ENCODE measurements at places on chromosomes 13 and 19.

GRCh38 chr19:23762884-23763711, 4.4 kb upstream of the ZNF681 start:
- DNase-seq, result peak; percentile 86

GRCh38 chr13:43874504-43875092, 4.9 kb downstream of the CCDC122 start:
- no peak for DNase-seq

DNA sequence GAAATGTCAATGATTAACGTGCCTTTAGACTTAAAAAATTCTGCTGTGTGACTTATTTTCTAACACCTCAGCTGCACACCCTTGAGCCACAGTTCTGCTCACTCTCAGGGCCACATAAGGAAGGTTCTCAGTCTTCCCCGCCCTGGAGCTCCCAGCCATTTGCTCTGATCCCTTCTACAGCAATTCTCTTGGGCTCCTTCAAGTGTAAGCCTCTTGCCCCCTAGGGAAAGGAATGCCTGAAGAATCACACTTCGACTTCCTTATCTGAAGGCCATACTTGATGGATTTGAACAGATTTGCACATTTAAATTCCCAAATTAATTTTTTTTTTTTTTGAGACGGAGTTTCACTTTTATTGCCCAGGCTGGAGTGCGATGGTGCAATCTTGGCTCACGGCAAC, 44.2 kb downstream of the RASA3 start:
- no peak for DNase-seq

DNA sequence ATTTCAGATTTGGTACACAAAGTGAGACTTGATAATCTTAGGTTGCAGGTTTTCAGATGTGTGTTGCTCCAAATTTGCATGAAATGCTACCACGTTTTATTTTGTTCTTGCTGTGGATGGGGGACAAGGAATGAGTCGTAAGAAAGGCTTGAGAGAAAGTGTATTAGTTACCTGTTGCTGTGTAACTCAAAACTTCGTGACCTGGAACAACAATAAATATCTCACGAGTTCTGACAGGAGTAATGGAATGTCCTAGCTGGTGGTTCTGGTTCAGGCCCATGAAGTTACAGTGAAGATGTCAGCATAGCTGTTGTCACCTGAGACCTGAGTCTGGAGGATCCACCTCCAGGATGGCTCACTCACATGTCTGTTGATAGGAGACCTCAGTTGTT, 1.2 kb downstream of the ZNF8 start:
- DNase-seq, result no peak

DNA sequence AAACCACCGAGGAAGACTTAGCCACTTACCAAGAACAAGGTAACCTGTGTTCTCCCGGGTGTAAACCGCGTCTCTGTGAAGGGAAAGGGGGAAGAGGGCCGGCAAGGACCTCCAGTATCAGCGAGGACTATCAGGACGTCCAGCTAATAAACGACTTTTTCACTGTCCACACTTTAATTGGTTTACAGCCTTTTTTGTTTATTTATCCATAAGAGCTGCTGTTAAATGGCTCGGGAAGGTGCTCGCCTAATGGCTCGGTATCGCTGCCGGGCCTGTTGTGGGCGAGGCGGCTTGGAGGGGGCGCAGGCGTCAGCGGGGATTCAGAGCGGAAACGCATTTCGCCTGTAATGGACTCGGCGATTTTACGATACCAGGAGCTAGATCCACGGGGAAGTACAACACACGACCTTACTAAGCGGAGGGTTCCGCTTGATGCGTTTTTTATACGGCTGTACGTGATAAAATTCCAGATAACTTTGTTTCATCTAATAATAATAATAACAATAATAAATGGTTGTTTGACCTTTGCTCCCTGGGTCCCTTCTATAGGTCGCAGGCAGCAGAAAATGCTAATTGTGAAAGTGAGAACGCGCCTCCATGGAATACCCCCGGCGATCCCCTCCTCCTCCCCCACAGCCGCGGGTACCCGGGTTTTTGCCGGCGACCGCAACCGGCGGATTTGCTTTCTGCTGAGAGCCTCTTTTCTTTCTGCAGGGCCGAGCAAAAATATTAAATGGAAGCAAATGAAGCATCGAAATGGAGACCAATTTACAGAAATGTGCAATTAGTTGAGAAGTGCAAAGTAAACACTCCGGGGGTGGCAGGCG, 2.5 kb upstream of the PDX1 start:
- DNase-seq, result peak; percentile 8

Data from activated T-cell treated with anti-CD3 and anti-CD28 coated beads, Interleukin-2, amount 50 U/mL, for 72 hours (primary cell).